ENCODE measurements at places on chromosomes 11 and 22.

GRCh38 chr11:33017478-33017877 lies 1.8 kb downstream of the DEPDC7 start:
- no peak for DNase-seq

DNA sequence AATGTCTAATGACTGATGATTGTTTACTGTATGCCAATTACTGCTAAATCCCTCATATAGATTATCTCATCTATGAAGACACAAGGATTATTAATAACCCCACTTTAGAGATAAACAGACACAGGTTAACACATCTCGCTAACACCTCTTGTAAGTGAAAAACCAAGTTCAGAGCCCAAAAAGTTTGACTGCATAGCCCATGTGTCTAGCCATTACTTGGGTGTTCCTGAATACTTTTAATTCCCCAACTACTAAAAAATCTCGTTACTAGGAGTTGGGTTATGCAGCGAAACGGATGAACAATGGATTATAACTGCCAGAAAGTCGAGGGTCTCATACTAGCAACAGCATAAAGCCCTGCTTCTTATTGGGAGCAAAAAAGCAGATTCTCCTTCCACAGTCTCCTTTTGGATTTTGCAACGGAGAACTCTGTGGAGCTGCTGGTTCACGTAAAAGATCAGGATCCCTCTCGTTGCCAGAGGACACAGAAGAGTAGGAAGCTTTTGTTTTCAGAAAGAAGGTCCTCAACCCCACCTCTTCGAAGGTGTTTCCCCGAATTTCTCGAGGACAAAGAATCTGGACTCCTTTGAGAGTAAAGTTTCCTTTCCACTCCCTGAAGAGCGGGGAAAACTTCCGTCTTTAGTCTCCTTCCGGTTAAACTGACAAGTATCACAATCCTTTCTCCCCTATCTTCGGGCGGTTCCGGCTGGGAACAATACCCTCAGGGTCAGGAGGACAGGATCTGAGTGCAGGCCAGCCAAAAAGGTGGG lies 979 bp downstream of the ZBED5 start:
- no peak for DNase-seq

DNA sequence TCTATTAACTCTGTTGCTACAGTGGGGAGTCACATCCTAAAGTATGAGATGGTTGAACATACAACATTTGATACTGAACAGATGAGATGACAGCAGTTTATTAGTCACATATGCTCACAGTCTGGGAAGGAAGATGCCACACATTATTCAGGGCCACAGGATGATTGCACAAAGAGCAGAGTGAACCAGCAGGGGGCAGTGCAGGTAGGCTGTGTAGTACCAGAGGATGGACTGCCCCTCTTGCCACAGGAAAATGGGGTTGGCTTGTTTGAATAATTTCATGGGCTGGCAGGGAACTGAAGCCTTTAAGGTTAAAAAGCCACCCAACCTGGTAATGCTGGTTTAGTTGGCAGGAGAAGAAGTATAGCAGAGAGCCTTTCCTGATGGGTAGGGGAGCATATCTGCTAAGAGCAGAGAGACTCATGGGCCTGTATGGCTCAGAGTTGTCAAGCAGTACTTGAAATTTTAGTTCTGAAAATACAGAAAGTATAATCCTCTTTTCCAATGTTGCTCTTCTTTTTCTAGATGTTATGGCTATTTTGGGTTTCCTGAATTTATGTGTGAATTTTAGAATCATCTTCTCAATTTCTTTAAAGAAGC lies 180.4 kb upstream of the B3GAT1 start:
- DNase-seq = peak; percentile 27

DNA sequence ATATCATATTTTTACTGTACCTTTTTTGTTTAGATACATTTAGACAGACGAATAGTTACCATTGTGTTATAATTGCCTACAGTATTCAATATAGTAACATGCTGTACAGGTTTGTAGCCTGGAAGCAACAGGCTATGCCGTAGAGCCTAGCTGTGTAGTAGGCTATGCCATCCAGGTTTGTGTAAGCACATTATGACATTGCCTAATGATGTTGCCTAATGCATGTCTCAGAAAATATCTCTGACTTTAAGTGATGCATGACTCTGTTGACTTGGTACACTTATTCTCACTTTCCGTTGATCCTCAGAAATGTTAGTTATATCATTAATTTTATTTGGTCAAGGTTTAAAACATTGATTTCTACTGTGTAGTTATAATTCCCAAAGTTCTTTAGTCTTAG lies 39.9 kb downstream of the OR2AT4 start:
- no peak for DNase-seq

- peak; percentile 21 for DNase-seq
Measured at GRCh38 chr11:75100314-75100713, 3.6 kb upstream of the OR2AT4 start.

GRCh38 chr11:32479291-32479690 lies 44.0 kb upstream of the WT1 start:
- DNase-seq = no peak

All from stimulated activated effector memory CD8-positive, alpha-beta T cell treated with anti-CD3 and anti-CD28 coated beads, Interleukin-12 subunit alpha, Interleukin-12 subunit beta, amount 100 ng/mL, for 72 hours (primary cell).